Caco-2 (cell line): ENCODE measurements at places on chromosomes 5 and 9.

GRCh38 chr9:4366591-4367330 lies 66.9 kb upstream of the GLIS3 start:
- DNase-seq: peak; percentile 38

- DNase-seq: no peak
These were observed 96.2 kb downstream of the C9orf50 start for GRCh38 chr9:129524582-129525270.

DNA sequence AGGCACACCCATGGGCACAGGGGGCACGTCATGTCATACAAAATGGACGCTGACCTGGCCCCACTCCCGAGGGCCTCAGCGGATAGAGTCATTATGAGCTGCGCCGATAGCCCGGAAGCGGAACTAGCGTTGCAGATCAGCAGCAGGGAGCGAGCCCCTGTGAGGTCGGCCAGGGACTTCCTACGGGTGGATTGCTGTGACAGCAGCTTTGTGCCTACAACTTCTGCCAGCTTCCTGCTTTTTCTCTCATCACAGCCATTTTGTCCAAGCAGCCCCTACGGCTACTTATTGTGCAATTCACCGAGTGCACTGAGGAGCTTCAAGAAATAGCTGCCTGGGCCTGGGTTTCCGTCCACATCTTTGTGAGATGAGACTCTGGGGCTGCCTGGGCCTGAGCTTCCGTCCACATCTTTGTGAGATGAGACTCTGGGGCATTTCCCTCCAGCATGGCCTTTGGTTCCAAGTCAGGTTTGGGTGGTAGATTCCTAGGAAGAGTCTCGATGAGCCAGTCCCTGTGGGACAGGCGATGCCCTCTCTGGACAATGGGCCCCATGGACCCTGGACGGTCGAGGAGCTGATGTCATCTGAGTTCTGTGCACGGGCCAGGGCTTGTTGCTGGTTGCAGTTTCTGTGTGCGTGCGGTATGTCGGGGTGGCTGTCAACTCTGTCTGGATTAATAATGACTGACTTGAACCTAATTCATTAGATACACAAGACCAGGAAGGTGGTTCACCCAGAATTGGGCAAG lies 67.0 kb upstream of the GNE start:
- DNase-seq: no peak

DNA sequence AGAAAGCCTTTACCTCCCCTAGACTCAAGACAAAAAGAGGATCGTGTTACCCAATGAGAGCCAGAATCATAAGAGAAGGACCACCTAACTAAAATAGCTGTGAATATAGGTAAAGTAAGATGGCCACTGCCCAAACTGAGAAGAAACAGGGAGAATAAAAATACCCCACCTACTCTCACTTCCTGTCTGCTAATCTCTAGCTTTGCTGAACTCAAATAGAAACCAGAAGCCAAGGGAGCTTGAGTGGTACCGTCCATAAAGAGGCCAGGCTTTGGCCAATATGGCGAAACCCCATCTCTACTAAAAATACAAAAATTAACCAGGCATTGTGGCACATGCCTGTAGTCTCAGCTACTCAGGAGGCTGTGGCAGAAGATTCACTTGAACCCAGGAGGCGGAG lies 123.0 kb upstream of the FST start:
- DNase-seq: no peak

DNA sequence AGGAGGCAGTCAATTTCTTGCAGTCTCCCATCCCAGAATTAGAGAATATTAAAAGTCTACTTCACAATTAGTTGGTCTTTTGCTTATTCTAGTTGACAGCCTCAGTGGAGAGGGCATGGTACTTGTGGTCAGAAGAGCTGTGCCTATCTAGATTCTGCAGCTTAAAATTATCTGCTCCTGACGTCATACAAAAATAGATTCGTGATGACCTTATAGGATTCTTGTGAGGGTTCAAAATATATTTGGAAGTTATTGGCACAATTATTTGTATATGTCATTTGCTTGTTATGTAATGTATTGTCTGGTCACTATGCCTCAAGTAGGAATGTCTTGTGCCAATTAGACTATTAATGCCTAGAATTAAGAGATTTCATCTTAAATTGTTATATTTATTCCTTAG lies 142.5 kb downstream of the CDH12 start:
- no peak for DNase-seq

DNA sequence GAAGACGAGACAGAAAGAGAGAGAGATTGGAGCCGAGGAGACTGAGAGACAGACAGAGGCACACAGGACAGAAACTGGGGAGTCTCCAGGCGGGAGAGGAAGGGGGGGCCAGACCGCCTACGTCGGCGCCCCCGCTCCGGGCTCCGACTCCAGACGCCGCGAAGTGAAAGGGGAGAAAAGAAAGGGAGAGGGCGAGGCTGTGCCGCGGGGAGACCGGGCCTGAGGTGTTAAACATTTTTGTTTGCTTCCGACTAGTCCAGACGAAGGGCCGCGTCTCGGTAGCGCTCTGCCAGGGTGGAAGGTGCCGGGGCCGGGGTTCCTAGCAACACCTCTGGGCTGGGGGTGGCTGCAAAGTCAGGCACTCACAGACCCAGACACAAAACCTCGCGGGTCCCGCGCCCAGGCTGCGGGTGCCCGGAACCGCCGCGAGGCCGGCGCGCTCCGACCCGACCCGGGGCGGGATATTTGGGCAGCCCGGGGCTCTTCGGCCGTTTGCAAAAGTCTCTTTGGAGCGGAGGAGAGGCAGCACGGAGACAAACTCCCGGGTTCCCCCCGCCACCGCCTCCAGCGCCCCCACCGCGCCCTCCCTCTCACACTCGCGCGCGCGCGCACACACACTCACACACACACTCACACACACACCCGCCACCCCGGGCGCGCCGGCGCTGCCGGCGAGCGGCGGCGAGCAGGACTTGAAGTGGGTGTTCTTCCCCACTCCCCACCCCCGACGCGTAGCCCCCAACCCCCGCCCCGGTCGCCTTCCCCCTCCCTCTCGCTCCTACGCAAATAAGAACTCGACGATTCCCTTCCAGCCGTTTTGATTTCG lies 626 bp upstream of the FST start:
- DNase-seq: peak; percentile 38

GRCh38 chr5:164000241-164000640 lies 494.8 kb downstream of the MAT2B start:
- DNase-seq: no peak
